ENCODE measurements at places on chromosomes 2 and 18.
A peak's percentile ranks its signal among the peaks of the same experiment; 100 is the strongest.

GRCh38 chr2:176068419-176068832 lies 15.3 kb downstream of the EVX2 start:
- DNase-seq, result no peak

- DNase-seq, result no peak
Observed at GRCh38 chr2:104888489-104889258, 34.8 kb downstream of the POU3F3 start.

- DNase-seq, result no peak
Observed at GRCh38 chr18:79102886-79103285, 33.7 kb downstream of the ATP9B start.

GRCh38 chr2:222577341-222577740 lies 78.6 kb downstream of the FARSB start:
- DNase-seq, result no peak

GRCh38 chr18:40272630-40273231 lies 1682.3 kb upstream of the PIK3C3 start:
- DNase-seq, result no peak

- DNase-seq, result no peak
Observed at GRCh38 chr2:28538134-28538533, 42.3 kb downstream of the PLB1 start.

- DNase-seq, result no peak
Observed at GRCh38 chr2:140257692-140258300, 1477.6 kb upstream of the NXPH2 start.

GRCh38 chr2:196145256-196145655 lies 26.1 kb downstream of the STK17B start:
- DNase-seq, result no peak

DNA sequence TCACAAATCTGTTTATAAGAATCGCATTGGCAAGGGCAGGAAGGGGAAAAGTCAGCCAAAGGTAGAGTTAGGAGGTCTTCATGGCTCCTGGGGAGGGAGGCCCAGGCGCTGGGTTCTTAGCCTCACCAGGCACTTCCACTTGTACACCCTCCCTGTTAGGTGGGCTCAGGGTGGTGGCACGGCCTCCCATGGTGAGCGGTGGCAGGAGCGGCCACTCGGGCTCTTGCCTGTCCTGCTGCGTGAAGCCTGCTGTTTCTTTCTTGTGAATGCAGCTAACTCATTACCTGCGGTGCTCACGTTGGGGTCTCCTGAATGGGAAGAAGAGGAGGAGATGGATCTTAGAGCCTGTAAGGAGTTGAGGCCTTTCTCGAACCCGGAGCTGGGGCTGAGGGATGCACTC lies 40.8 kb downstream of the TOGARAM2 start:
- DNase-seq, result no peak

DNA sequence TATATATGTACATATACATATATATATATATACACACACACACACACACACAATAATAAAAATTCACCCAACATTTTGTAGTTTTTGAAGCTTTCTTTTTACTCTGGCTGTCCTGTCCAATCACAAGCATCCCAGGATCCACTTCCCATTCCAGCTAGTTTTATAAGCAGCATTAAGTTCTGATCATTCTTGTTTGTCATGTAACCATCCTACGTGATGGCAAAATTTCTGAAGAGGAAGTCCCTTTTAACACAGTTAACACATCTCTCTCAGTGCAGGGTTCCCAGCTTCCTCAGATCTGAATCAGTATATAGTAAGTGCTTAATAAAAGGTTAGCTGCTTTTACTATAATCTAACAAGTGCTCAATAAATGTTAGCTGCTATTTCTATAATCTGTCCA lies 26.4 kb downstream of the MYOM1 start:
- no peak for DNase-seq

GRCh38 chr2:101307950-101308431 lies 510 bp downstream of the RNF149 start:
- DNase-seq, result peak; percentile 67

- no peak for DNase-seq
Observed at GRCh38 chr2:31580321-31581117, at the start of gene SRD5A2. Gene SRD5A2 (minus strand): TSS chr2:31580938. CDS start chr2:31580900, 38 bp downstream.

GRCh38 chr18:80109676-80110078 lies 615 bp downstream of the ADNP2 start:
- DNase-seq, result peak; percentile 57

- no peak for DNase-seq
Observed at GRCh38 chr2:135667045-135667444, 74.6 kb upstream of the UBXN4 start.

- no peak for DNase-seq
Observed at GRCh38 chr2:27720004-27720551, 51.4 kb upstream of the MRPL33 start.

DNA sequence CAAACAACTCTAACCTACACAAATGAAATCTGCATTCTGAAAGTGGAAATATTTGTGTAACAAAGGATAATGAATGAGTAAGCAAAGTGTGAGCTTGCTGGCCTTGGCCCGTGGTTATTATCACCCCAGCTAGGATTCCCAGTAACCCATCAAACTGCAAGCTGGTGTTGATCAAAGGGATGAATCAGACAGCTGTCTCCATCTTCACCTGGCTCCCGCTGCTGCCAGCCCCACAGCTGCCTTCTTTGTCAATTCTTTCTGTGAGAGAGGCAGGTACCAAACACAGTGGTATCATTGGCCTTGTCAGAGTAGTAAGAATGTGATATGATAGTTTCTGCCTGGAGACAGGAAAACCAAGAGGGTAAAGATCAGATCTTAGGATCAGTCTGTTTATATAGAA lies 25.2 kb upstream of the RGPD4 start:
- no peak for DNase-seq

DNA sequence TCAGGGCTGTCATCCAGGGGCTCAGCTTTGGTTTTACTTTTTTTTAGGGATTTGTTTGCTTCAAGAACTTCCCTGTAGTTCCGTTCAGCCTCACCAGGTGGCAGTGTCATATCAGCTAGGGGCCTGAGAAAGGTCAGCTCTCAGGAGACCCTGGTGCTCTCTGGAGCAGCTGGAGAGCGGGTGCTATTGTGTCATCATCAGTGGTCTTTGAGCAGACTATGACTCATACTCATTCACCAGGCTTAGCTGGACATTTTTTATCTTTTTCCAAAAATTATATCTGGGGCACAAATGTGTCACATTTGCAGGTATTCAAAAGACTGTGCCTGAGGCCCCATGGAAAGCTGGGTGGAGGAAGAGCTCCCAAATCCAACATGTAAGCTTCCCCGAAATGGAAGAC lies 24.4 kb downstream of the ZNF892 start:
- DNase-seq, result peak; percentile 81

DNA sequence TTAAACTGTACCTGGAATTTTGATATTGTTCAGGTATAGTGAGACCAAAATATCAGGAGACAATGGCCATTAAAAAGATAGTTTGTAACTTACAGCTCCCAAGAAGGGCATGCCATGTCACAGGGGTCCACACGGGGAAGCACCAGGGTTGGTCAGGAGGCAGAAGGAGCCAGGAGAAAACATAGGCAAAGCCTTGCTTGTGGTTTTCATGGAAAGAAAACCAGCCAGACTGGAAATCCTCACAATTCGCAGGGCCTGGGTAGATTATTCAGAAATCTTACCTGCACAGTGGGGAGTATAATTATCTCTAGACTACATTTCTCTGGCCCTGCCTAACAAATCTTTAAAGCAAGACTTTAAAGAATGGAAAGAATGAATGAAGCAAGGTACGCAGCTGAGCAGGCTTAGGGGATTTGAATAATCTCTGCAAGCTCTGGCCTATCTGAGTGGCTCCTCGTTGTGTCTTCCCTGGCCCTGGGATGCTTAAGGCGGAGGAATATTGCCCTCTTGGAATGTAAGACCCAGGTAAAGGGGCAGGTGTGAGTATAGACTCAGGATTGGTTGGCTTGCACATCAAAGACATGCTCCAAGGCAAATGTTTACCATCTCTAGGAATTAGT lies 66.9 kb upstream of the CDC42EP3 start:
- no peak for DNase-seq

- DNase-seq, result no peak
Observed at GRCh38 chr2:159828738-159829137, 30.7 kb upstream of the CD302 start.

GRCh38 chr2:236916181-236916580 lies 169.5 kb upstream of the COPS8 start:
- DNase-seq, result no peak

- DNase-seq, result no peak
Observed at GRCh38 chr2:2229626-2230432, 101.2 kb downstream of the MYT1L start.

- DNase-seq, result peak; percentile 93
Observed at GRCh38 chr2:74502720-74503505, 3.5 kb upstream of the LBX2 start.

GRCh38 chr2:239577935-239578334 lies 177.1 kb upstream of the HDAC4 start:
- DNase-seq, result no peak

- peak; percentile 25 for DNase-seq
Observed at GRCh38 chr2:20172273-20173055, 52.5 kb downstream of the SDC1 start.

DNA sequence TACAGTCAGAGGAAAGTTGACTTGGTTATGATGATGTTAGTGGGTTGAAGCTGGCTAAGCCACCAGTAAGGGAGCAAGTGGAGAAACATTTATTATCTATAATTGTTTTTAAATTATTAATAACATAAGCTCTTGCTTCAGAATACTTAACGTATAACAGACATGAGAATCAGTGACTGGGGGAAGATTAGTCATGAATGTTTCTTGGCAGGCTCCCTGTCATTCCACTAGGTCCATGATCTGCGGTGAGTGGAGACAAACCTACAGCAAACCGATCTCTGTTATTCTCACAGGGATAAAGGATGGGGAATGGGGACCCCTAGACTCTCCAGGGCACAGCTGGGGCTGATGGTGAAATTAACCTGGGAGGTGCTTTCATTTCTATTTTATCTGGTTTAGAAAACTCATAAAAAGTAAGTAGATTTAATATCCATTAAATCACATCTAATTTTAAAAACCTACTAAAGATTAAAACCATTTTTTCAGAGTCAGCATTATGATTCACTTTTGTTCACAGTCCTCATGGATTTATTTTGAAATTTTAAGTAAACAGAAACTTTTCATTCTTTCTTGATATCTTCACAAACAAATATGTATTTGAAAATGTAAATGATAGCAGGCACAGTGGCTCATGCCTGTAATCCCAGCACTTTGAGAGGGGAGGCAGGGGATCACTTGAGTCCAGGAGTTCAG lies 420.3 kb downstream of the PTPRM start:
- no peak for DNase-seq

DNA sequence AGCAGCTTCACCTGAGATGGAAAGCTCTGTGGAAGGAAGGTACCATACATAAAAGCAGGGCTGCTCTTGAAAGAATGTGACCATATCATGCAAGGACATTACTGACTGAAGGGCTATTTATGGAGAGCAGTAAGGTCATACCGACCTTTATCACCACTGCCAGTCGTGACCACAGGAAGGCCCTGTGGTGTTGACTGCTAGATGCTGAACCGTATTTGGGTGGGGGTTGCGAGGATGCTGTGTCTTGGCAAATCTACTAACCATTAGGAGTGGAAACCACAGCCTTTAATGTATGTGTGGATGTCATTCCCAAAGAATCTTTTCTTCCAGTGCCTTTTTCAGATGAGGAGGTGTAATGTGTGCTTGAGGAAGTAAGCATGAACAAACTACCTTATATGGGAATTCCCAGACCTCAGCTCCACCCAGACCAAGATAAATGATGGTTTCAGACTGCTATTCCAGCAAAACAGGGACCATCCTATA lies 60.8 kb downstream of the LIMS1 start:
- DNase-seq, result no peak

- no peak for DNase-seq
Observed at GRCh38 chr2:70062270-70062669, 25.0 kb upstream of the PCBP1 start.

- DNase-seq, result no peak
Observed at GRCh38 chr18:55863391-55863706, 275.4 kb upstream of the TCF4 start.

DNA sequence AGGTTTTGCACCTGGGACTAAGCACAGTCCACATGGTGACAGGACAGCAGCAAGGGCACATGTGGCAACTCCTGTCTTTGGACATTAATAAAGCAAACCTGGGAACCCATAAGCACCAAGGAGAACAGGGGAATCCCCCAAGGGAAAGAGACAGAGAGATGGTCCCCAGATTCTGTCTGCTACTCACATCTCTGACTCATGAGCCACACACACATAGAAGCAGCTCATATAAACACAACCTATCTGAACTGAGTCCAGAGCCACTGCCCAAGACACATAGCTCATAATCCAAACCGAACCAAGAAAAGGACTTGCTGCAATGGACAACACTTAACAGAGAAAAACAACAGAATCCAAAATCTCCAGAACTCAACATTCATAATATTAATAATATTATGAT lies 82.5 kb downstream of the OSBPL1A start:
- DNase-seq, result no peak

DNA sequence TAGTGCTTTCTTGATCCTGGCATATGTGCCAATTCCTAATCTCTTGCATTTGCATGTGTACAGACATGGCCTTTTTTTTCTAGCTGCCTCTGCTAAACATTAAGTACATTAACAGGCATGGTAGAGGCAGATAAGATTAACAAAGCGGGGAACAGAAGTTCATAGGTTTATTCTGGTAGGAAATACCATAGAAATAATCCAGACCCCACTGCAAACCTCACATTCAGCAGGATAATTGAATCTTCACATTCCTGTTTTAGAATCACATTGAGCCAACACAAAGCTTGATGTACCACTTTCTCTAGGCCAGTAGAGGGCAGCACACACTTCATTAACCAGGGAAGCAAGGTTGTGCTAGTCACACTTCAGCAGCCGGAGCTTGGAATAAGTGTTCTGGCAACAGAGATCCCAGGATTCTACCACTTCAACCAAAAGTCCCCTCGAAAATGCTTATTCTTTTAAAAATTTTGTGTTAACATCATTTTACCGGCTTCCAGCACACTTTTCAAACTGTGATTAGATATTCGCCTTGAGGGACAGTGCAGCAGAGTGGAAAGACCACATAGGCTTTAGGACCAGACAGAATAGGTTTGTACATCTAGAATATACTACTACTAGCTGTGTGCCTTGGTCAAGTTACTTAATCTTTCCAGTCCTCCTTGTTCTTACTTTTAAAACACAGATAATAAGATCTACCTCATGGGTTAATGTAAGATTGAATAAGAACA lies 420.2 kb upstream of the CHST9 start:
- peak; percentile 72 for DNase-seq

DNA sequence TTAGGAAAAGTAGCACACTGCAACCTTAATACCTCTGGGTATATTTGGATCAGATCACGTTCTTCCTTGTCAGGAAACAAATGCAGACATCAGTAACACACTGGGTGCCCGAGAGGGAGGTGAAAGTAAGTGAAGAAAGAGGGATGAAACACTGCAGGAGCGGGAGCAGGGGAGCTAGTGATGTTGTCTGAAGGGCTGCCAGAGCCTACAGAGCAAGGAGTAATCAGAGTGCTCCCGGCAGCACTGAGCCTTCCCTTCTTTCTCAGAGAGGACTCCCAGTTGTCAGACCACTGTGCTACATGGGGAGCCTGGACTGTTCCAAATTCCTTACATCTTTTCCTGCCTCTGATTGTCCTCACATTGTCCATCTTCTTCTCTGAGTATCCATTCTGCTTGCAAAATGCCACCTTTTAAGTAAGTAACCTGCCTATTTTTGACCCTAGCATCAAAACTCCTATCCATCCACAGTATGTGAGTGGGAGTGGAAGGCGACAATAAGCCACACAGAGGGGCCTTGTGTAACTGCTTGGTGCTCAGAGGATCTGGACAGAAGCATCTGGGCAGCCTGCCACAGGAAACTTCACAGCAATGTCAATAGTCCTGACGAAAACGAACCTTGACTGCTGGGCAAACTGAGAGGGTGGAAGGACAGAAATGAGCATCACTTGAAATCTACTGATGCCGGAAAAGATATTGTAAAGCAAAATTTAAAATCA lies 10.8 kb upstream of the NAB1 start:
- DNase-seq, result no peak
